ENCODE measurements at places on chromosomes 7 and 10.

- DNase-seq, result no peak
Measured at GRCh38 chr7:69285854-69286253, 312.4 kb upstream of the AUTS2 start.

DNA sequence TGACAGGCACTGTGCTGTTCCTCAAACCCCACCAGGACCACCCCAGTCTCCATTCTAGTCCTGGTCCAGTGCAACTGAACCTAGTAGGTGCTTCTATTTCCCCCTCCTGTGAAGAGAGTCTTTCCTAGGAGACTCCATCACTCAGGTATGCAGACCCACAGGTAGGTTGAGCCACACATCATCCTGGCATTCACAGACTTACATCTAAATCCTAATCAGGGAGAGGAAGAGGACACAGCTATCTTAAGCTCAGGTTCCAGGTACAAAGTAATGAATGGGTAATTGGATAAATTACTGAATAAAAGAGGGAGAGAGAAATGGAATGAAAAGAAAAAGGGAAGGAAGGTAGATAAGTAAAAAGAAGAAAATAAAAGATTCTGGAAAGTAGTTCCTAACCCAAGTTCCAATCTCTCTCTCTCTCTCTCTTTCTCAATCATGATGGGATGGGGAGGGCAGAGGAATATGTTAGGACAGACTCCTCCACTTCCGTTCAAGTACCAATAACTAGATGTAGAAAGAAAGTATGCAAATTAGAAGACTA is 139.8 kb upstream of the NAMPT start:
- no peak for DNase-seq

GRCh38 chr10:122034149-122034756 is 45.3 kb downstream of the TACC2 start:
- DNase-seq, result no peak

GRCh38 chr7:114242992-114243507 is 171.6 kb upstream of the FOXP2 start:
- DNase-seq, result no peak

DNA sequence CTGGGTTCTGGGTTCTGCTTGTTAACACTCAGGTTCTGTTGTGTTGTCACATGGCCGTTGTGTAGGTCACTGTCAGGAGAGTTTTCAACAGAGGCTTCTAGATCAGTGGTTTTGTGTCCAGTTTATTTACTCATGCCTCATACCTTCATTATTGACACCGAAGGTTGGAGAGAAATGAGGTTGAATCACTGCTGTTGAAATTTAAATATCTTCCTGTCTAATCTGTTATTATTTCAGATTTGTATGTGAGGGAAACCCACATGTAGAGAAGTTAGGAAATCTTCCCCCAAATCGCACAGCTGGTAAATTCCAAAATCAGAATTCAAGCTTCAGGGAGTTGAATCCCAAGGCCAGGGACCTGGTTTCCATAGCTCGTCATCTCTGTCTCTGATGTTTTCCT is 28.3 kb upstream of the KLF6 start:
- DNase-seq, result no peak

DNA sequence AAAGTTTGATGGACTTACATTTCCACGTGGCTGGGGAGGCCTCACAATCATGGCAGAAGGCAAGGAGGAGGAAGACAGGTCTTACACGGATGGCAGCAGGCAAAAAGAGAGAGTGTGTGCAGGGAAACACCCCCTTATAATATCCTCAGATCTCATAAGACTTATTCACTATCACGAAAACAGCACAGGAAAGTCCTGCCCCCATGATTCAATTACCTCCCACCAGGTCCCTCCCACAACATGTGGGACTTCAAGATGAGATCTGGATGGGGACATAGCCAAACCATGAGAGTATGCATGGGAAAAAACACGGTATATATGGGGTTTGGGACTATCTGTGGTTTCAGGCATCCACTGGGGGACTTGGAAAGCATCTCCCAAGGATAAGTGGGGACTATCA is 78.0 kb downstream of the PLXNA4 start:
- no peak for DNase-seq

GRCh38 chr7:28596245-28596935 is 184.1 kb downstream of the CREB5 start:
- DNase-seq, result no peak

DNA sequence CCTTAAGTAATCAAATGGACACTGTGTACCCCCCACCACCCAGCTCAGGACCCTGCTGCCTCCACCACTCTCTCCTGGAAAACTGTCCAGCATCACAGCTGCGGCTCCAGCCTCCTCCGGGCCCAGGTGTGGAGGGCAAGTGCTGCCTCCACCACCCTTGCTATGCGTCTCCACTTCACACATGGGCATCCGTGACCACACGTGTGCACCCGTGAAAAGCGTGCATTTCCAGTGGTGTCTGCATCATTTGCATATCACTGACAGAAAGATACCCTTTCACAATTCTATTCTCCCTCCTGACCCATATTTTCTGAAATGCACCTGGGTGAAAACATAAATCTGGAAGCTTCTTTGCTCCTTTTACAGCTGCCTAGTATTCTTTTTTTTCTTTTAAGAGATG is 89.7 kb upstream of the PDGFA start:
- no peak for DNase-seq

- DNase-seq, result peak; percentile 55
Measured at GRCh38 chr10:8048281-8049008, 6.0 kb upstream of the GATA3 start.

Data from stimulated activated CD8-positive, alpha-beta memory T cell treated with anti-CD3 and anti-CD28 coated beads, Interleukin-2, amount 100 ng/mL, for 1 hour (primary cell).